Parietal lobe (tissue), 2 donors: ENCODE measurements at places on chromosomes 12 and 14. TPM values are rescaled to one million over a fixed set of nuclear protein-coding genes. Genes with fewer than 3 reads are reported as not detected.

Gene GARIN6
- total RNA-seq = not detected

Gene SIX4
- total RNA-seq = 0.31 TPM

Gene SCN8A
- 134 TPM for total RNA-seq

Gene BCL11B
- 48.5 TPM for total RNA-seq

Gene STAT6
- 3.1 TPM for total RNA-seq

Gene ZFHX2
- 5.0 TPM for total RNA-seq

Gene FLVCR2
- 4.4 TPM for total RNA-seq

Gene IL23A
- total RNA-seq = not detected

Gene SSPN
- total RNA-seq = 2.2 TPM

Gene EPYC
- total RNA-seq = not detected

Gene IFNG
- not detected for total RNA-seq

Gene KLHDC1
- total RNA-seq = 16.6 TPM

Gene HPD
- not detected for total RNA-seq

Gene BIN2
- total RNA-seq = 0.63 TPM

Gene MLEC
- 44.8 TPM for total RNA-seq

Gene CDKN3
- total RNA-seq = 7.5 TPM

Gene SDSL
- total RNA-seq = 0.94 TPM

Gene SLCO1B1
- total RNA-seq = not detected

Gene PXMP2
- 17.8 TPM for total RNA-seq

Gene ACSS3
- total RNA-seq = 6.3 TPM

Gene MAPK1IP1L
- 31.9 TPM for total RNA-seq

Gene NTF3
- total RNA-seq = 8.5 TPM

Gene PIWIL1
- not detected for total RNA-seq
